Liver (tissue), 10 donors: ENCODE measurements at places on chromosomes 5 and 9. TPM values are rescaled to one million over a fixed set of nuclear protein-coding genes. Genes with fewer than 3 reads are reported as not detected.
A peak's percentile ranks its signal among the peaks of the same experiment; 100 is the strongest.

SCGB3A2 gene
- polyA plus RNA-seq, result not detected

- H3K4me1 ChIP-seq, result no peaks in the 10 kb centered on the region
- H3K27ac ChIP-seq, result no peak overlapping the region
- H3K27me3 ChIP-seq, result no peaks in the 10 kb centered on the region
- DNase-seq, result no peak
- no peaks in the 10 kb centered on the region for H3K36me3 ChIP-seq
These were observed 3.2 kb downstream of the CD180 start for GRCh38 chr5:67193439-67193807.

SMU1 gene
- 5.3 TPM for polyA plus RNA-seq

DNA sequence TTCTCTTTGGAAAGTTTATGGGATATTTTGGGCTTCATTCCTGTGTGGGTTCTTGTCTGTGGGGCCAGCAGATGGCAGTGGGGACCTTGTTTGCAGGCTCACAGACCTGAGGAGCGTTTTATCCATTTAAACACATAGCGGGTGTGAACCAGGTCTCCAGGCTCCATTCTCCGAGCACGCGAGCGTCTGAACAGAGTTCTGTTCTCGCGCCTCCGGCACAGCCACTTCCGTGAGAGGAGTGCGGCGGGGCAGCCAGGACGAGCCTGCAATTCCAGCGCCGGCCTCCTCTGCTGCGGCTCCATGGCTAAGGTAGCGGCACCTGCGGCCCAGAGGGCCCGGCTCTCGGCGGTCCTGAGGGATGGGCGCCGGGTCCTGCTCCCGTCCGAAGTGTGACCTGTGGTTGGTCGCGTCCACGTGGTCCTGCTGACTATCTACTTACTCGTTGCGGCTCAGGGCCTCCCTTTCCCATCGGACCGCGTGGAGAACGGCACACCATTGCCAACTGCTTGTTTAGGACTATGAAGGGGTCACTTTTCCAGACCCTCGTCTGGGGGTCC lies 7.3 kb downstream of the NRARP start:
- H3K4me1 ChIP-seq, result peaks cover 6% of the 10 kb centered on the region
- peak; percentile 34 for DNase-seq

C9 gene
- 839 TPM for polyA plus RNA-seq

DNA sequence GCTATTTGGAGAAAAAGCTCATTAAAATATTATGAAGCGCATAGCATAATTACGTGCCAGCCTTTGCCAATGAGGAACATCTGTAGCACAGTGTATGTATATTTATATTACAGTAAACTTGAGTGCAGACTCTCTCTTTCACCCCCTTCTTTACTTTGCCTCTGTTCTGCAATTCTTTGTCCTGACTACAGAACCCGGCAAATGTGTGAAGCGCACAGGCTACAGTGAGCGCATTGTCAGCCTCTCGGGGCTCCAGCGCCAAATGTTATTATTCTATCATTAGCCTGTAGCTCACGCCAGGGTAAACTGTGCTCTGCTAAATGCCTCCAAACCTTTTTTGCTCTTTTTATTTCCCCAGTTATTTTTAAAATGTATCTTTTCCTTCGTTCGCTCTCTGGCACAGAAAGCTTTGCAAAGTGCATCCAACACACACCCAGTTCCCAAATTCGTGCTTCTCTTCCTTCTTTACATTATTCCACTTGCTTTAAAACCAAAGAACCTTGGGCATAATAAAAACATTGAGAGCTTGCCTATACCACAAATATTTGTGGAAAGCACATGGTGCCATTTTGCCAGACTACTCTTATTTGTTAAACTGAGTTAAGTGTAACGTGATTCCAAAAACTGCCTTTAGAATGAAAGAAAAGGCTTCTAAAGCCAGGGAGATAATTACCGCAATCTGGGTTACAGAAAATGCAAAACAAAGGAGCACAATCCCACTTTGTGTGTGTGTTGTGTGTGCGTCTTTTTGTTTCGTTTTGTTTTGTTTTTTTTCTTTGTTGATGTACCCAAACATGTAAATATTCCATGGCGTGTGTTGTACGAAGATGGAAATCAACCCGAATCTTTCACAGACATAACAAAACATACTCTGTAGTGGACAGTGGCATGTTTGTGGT lies 164.1 kb upstream of the MPDZ start:
- H3K27me3 ChIP-seq, result no peaks in the 10 kb centered on the region
- H3K4me3 ChIP-seq, result no peak overlapping the region
- H3K36me3 ChIP-seq, result no peaks in the 10 kb centered on the region
- no peak overlapping the region for H3K27ac ChIP-seq
- DNase-seq, result no peak

DNA sequence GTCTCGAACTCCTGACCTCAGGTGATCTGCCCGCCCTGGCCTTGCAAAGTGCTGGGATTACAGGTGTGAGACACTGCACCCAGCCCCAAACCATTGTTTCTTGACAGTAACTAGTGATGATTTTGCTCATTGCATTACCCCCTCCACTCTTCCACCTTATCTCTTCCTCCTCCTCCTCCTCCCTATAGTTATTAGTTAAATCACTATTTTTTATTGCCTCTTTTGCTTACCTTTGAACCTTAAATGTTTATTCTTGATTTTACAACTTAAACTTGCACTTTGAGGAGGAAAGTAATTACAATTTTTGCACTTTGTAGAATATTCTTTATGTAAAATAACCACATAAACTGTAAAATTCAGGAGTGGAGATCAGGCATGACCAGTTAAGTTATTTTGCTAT lies 35.7 kb downstream of the RASGRF2 start:
- no peak overlapping the region for H3K27ac ChIP-seq
- DNase-seq, result no peak
- peaks cover 2% of the 10 kb centered on the region for H3K27me3 ChIP-seq
- H3K4me3 ChIP-seq, result no peak overlapping the region
- H3K4me1 ChIP-seq, result no peaks in the 10 kb centered on the region
- H3K36me3 ChIP-seq, result no peaks in the 10 kb centered on the region

DNA sequence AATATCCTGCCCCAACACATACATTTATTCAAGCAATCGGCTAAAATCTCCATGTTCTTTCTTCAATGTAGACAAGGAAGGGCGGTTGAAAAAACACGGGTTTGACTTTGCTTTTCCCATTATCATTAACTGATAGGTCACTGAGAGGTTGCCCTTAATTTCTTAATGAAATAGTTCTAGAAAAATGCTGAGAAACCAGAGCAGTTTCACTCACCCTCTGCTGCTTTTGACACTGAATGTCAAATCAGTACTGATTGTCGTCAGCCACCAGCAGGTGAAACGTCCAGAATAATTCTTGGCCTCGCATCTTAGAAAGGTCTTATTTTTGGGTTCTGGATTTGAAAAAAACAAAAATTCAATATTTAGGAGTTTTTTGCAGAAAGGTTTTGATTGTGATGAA lies 8.1 kb downstream of the IL12B start:
- no peak overlapping the region for H3K4me3 ChIP-seq
- no peak overlapping the region for H3K27ac ChIP-seq
- H3K4me1 ChIP-seq, result no peaks in the 10 kb centered on the region
- no peak for DNase-seq
- H3K36me3 ChIP-seq, result no peaks in the 10 kb centered on the region
- no peaks in the 10 kb centered on the region for H3K27me3 ChIP-seq

RNF183 gene
- 0.07 TPM for polyA plus RNA-seq

DNA sequence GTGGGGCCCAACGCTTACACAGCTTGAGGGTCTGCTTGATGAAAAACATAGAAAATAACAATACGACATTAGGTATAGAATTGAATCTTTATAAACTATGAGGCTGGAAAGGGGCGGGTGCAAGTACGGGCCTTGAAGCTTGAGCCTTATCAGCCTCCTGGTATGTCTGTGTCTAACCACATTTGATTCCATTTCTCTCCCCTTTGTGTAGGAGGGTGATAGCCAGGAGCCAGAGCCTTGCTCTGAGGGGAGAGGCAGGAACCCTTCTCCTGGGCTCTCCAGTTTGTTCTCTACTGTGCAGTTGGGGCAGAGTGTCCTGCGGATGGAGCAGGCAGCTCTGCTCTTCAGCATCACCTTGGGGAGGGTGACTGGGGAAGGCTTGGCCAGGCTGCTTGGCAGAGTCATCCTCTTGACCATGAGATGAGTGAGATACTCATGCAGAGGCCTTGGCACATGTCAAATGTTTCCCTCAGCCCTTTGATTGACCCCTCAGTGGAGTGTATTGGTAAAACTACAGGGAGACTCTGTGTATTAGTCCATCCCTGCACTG lies 153.5 kb downstream of the SEMA6A start:
- no peak overlapping the region for H3K27ac ChIP-seq
- no peak for DNase-seq
- H3K27me3 ChIP-seq, result no peaks in the 10 kb centered on the region
- H3K4me3 ChIP-seq, result no peak overlapping the region
- no peaks in the 10 kb centered on the region for H3K36me3 ChIP-seq
- H3K4me1 ChIP-seq, result peaks cover 13% of the 10 kb centered on the region
